AG04449 (cell line): ENCODE measurements at places on chromosomes 12 and 14.

GRCh38 chr14:88614218-88614907 is 51.5 kb downstream of the ZC3H14 start:
- DNase-seq: peak; percentile 42

- no peak for DNase-seq
Measured at GRCh38 chr14:101821528-101821927, 60.0 kb downstream of the PPP2R5C start.

DNA sequence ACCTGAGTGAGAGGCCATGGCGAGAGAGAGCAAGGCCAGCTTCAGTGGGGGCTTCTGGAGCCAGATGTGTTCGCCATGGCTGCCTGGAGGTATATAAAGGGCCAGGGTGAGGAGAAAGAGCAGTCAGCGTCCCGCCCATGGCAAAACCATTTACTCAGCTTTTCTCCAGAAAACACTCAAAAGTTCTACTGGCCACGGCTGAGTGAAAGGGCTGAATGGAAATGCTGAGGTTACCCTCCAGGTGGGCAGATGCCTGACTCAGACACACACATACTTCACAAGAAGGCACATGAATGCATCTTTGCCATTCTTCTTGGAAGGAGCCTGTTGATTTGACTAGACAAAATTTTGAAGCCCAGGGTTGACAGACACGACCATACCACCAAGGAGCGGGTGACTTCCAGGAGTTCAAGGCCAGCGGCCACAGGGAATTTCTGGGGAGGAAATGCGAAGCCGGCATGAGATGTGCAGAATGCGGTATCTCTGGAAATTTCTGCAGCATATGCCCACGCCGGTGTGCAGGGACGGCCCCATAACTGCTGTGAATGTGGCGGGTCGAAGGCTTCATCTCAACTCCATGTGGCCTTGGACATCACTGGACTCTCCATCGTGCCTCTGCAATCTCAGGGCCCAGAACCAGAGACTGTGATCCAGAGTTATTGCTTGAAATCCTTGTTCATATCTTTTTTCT is at the start of gene IL31:
Gene IL31 (minus strand): TSS at position 67 of the 691 bp plus-strand sequence. CDS start 49 bp downstream, at position 18.
- no peak for DNase-seq

- DNase-seq: peak; percentile 53
Measured at GRCh38 chr12:78290606-78291345, 460.1 kb downstream of the NAV3 start.

DNA sequence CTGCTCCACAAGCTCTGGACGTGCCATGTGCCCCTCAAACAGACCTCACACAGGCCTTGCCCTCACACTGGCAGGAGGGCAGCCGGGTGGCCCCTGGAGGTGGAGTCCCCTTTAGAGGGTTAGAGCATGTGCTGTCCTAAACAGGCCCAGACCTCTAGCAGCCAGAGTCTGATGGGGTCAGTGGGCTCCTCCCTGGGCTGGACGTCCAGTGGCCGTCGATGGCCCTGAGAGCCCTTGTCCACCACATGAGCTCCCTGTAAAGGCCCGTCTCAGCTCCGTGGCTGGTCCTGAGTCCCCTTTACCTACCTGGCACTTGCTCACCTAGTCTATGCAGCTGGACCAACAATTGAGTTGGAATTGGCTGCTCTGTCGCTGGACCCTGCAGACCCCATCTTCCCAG is 3.8 kb downstream of the TMEM179 start:
- no peak for DNase-seq

DNA sequence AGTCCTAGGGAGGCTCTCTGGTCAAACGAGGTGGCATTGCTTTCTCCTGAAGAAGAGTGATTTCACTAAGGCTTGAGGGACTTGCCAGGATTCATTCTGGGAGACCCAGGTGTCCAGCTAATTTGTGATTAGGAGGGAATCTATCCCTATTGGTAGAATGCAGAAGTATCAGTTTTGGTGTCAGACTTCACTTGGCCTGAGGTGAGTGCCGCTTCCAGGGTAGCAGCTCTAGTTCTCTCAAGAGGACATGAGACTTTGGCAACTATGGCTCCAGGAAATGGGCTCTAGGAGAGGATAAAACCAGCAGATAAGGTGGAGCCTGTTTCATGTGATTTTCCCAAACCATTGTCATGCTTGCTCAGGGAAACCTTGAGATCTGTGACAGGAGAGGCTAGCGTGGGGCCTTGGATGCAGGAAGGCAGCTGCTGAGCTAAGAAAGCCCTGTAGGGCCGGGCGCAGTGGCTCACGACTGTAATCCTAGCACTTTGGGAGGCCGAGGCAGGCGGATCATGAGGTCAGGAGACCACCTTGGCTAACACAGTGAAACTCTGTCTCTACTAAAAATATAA is 11.6 kb upstream of the TMEM117 start:
- DNase-seq: no peak

DNA sequence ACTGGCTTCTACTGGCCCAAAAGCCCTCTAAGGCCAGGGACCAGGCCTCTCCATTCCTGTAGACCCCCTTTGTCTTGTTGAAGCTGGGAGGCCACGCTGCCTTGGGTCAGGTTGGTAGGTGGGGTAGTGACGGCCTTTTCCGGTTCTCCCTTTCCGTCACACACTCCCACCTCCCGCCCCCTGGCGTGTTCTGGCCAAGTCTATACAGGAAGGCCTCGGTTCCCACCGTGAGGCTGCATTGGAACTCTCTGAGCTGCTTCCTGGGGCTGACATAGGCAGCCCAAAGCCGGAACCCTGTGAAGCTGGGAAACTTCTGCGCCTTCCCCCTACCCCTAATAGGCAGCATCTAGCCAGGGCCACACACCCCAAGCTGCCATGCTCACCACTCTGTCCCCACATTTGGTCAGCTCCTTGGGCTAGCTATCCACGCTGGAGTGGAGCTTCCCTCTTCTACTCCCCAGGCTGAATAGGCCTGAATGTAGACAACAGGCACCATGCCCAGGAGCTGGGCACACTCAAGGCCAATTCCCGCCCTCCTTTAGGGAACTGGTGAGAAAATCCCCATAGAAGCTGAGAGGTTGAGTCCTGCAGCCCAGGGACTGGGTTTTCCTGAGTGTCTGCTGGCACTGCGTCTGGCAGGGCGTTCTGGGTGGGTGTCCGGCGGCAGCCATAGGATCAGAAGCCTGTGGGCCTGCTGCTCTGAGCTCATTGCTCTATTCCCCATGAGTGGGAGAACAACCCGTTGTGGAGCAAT is 35.7 kb downstream of the RIN3 start:
- DNase-seq: no peak

- no peak for DNase-seq
Measured at GRCh38 chr14:24072436-24072835, 1.1 kb downstream of the CPNE6 start.

- DNase-seq: no peak
Measured at GRCh38 chr12:58918469-58918844, 1.8 kb downstream of the LRIG3 start.

- DNase-seq: no peak
Measured at GRCh38 chr12:131384544-131384855, 326.4 kb upstream of the SFSWAP start.

DNA sequence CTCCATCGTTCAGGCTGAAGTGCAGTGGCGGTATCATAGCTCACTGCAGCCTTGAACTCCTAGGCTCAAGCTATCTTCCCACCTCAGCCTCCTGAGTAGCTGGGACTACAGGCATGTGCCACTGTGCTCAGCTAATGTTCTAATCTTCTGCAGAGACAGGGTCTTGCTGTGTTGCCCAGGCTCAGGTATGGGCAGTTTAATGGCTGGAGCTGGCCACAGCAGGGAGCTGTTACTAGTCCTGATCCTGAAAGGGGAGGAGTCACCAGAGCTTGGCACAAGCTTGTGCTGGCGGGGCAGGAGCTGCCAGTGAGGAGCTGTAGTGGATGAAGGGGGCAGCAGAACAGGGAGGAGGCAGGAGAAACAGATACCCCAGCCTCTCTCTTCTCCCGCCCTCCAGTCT is 10.6 kb downstream of the TMEM120B start:
- DNase-seq: no peak
